ENCODE measurements at places on chromosomes 3 and 15.

- DNase-seq: peak; percentile 41
Measured at GRCh38 chr3:42961633-42962032, 17.5 kb upstream of the GASK1A start.

GRCh38 chr3:20870106-20870899, 684.3 kb upstream of the SGO1 start:
- DNase-seq: no peak

DNA sequence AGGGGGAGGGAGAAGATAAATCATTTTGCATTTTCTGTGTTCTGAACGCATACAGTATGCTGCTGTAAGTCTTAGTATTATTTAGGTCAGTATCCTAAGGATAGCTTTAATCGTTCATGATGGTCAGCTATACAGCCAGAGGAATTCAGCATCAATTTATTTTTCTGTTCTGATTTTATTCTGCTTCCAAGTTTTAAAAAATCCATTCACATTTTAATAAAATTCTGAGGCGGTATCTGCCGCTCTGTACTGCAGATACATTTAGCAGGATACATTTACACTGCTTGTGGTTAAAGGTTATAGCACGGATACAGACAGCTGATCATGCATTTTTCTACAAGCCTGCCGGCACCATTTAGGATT, 17.8 kb downstream of the ZBTB38 start:
- DNase-seq: peak; percentile 63

DNA sequence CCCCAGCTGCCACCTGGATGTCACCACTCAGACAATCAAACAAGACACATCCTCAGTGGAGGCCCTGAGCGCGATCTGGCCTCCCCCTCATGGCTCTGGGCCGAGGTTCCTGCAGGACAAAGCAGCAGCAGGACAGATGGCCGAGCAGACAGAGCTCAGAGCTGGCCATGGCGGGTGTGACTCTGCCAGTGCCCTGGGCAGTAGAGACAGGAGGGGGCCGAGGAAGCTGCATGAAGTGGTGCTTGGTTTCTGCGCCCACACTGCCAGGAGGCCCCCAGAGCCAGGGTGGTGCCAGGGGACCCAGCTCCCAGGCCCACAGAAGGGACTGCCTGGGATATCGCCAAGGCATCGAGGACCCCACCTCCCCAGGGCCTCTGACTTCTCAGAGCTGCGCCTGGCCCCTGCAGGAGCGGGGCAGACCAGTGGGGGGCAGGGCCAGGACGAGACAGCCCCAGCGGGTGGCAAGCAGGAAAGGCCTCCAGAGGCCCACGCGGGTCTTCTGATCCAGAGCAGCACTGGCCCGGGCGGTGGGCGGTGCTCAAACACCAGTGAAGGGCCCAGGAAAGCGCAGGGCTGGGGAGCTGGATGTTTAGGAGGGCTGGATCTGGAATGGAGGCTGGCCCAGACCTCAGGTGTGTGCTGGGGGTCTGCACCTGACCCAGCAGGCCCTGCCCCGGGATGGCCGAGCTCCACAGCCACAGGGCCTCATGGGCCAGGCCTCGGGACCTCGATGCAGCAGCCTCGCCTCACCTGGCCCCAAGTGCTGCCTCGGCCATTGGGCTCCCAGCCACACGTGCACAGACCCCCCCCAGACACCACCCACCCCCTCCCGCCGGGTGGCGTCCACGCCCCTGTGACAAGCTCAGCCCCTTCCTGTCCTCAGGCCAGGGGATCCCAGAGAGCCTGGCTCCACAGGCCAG, 76.0 kb downstream of the GOLGA8G start:
- DNase-seq: no peak

GRCh38 chr3:133608388-133608787, 34.9 kb downstream of the CDV3 start:
- DNase-seq: no peak

DNA sequence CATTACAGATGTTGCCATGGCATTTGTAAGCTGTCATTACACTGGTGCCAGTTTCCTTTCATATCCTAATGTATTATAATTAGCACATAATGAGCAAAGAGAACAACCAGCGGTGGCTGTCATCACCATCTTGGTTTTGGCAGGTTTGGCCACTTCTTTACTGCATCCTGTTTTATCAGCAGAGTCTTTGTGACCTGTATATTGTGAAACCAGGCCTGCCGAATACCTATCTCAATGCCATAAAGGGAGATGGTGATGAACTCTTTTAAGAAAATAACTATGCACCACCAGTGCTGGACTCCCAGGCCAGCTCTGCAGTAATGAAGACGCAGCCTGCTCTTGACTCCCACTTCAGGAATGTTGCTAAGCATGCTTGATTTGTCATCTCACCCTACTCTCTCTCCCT, 458.1 kb upstream of the NR2F2 start:
- no peak for DNase-seq

GRCh38 chr3:115986555-115987207, 363.4 kb downstream of the GAP43 start:
- DNase-seq: no peak

DNA sequence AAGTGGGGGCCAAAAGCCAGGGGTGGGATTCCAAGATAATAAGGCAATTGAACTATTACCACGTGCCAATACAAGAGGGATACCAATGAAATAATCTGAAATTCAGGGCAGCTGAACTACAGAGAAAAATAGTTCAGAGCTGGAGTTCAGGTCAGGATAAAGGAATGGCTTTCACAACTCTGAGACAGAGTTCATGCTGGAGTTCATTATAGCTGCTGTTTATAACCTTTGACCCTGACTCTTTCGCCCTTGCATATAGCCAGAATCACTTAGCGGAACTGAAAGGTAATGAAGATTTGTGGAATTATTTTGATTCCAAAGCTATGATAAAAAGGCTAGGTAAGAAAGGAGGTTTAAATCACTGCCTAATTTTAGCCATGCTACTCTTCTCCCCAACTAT, 55.5 kb upstream of the LRRN1 start:
- no peak for DNase-seq

GRCh38 chr3:60992395-60992794, 258.9 kb downstream of the FHIT start:
- no peak for DNase-seq

DNA sequence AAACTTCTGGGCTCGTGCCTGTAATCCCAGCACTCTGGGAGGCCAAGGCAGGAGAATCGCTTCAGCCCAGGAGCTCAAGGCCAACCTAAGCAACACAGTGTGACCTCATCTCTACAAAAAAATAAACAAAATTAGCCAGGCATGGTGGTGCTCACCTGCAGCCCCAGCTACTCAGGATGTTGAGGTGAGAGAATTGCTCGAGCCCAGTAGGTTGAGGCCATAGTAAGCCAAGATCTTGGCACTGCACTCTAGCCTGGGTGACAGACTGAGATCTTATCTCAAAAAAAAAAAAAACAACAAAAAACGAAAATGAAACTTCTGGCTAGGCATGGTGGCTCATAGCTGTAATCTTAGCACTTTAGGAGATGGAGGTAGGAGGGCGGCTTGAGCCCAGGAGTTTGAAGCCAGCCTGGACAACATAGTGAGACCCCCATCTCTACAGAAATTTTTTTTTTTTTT, 53.7 kb downstream of the PIK3CB start:
- peak; percentile 40 for DNase-seq

DNA sequence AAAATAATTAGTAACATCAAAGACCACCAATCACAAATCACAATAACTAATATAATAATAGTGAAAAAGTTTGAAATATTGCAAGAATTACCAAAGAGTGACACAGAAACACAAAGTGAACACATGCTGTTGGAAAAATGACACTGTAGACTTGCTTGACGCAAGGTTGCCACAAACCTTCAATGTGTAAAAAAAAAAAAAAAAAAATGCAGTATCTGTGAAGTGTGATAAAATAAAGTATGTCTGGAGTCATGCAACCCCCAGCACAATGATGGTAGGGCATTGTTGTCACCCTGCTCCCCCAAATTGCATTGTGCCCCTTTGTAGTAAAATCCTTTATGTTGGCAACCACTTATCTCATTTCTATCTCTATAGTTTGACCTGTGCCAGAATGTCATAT, 190.6 kb downstream of the PLCL2 start:
- no peak for DNase-seq

GRCh38 chr15:52912172-52912571, 122.0 kb upstream of the ONECUT1 start:
- DNase-seq: no peak

- no peak for DNase-seq
Measured at GRCh38 chr15:32899126-32899596, 181.4 kb downstream of the GREM1 start.

DNA sequence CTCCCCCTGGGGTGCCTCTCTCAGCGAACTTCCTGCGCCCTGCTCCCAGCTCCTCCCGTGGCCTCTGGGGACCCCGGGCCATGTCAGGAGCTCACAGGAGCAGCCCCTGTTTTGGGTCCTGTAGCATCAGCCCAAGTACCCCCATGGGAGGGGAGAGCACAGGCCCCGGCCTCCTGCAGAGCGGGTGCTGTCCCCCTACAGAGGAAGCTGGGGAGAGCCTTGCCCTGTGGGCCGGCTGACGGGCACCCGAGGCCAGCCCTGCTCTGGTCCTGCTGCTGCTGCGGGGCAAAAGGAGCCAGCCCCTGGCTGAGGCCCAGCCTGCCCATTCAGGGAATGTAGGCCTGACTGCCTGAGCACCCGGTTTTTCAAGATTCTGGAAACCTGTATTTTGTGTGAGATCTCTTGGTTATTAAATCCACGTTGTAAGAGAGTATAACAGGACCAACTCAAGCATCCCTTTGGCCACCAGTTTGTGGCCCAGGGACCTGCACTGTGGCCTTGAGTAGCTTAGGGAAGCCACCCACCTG, 12.4 kb downstream of the PLXNA1 start:
- DNase-seq: no peak

- DNase-seq: no peak
Measured at GRCh38 chr3:138384976-138385375, 36.6 kb downstream of the MRAS start.

GRCh38 chr15:39553947-39554693, 26.8 kb upstream of the THBS1 start:
- DNase-seq: peak; percentile 41

- DNase-seq: no peak
Measured at GRCh38 chr15:67543348-67543718, 830 bp downstream of the MAP2K5 start.

DNA sequence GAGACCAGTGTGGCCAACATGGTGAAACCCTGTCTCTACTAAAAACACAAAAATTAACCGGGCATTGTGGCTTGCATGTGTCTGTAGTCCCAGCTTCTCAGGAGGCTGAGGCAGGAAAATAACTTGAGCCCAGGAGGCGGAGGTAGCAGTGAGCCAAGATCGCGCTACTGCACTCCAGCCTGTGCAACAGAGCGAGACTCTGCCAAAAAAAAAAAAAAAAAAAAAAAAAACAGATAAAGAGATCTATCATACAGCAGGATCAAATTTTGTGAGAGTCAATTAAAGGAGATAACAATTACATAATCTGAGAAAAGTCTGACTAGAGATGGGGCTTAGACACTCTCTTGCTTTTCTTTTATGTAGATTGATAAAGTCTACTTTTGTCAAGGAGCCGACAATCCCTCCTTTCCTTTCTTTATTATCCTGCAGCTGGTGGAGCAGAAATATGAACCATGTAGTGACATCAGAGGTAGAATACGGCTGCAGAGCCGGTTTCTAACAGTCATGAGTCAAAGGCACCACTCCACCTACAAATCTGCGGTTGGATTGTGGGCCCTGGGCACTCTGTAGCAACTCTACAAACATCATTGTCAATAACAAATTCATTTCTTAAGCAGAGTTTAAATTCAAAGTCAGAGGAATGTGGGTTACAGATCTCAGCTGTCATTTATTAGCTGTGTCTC, 9.0 kb downstream of the C2CD4A start:
- DNase-seq: no peak

GRCh38 chr15:78828920-78829319, 17.7 kb upstream of the ADAMTS7 start:
- DNase-seq: no peak

GRCh38 chr3:102181175-102181920, 253.5 kb upstream of the ZPLD1 start:
- no peak for DNase-seq

GRCh38 chr3:185807445-185808068, 17.3 kb downstream of the IGF2BP2 start:
- DNase-seq: peak; percentile 45

DNA sequence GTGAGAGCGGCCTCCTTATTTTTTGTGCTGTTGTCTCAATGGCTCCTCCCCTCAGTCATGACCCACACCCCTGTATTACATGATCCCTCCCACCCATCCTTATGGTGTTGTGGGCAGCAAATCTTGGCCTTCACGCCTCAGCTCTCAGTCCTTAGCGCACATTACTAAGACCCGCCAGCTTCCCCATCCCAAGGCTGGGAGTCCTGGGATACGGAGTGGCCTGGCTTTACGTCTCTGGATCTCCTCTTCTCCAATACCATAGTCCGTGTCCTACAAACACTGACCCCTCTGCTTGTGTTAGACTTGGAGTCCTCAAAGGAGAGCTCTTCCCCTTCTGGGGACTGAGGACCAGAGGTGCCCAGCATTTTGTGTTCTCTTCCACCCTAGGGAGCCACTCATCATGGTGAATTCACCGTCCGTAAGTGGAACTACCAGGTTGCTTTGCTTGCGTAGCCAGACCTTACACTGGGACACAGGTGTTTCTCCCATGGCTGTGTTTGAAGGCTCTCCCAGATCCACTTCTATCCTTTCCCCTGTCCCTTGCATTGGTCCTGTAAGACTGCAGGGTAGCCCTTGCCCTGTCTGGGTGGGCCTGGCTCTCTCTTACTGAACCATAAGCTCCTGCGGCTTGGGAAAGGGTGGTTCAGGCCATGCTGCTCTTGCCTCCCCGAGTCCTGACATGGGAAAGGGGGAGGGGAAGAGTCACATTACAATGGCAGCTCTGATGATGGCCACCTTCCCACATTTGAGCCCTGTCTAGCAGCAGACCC, 13.6 kb downstream of the GRM2 start:
- no peak for DNase-seq

DNA sequence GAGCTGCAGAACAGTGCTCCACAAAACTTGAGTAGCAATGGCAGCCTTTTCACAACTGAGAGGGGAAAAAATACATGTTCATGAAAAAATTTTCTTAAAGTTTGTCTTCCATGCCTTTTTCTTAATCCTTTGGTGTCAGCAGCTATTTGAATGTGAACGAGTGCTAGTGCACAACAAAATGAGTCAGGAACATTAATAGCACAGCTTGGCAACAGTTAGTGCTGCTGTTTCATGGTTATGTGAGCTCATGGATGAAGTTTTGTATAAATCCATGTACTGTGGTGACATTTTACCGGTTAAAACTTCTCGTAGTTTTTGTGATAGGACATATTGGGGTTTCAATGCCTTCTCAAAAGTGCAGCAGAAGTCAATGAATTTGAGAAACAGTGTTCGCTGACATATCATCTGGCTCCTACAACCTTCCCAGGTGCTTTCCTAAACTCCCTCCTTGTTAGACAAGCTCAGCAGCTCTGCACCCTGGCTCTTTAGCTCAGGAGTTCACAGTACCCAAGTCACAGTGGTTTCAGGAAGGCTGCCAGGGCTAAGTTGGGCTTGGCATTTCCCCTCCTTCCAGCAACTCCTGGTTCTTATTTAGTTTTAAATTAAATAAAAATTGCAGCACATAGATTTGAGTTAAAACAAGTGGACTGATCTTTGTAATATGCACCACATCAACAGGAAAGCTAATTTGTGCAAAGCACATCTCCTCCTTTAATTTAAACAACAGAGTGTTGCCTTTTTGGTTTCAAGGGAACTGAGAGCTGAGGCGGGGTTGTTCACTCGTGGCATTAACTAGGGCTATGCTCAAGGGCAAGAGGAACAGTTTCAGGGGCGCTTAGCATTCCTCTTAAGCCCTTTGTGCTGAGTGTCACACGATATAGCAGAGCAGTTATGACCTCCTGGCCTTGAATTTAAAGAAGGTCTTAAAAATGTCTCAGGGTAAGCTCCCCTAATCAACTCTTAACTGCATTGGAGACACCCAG, 362.8 kb downstream of the CHST2 start:
- DNase-seq: peak; percentile 51

GRCh38 chr15:51647128-51647562, 24.6 kb upstream of the DMXL2 start:
- peak; percentile 72 for DNase-seq

Measured in RPMI8226 (cell line).